ENCODE measurements at places on chromosomes 13 and 19.

- no peak for DNase-seq
These were observed 259.9 kb downstream of the EFNB2 start for GRCh38 chr13:106275446-106276032.

- DNase-seq = no peak
These were observed 26.4 kb downstream of the PTPRS start for GRCh38 chr19:5314012-5314906.

DNA sequence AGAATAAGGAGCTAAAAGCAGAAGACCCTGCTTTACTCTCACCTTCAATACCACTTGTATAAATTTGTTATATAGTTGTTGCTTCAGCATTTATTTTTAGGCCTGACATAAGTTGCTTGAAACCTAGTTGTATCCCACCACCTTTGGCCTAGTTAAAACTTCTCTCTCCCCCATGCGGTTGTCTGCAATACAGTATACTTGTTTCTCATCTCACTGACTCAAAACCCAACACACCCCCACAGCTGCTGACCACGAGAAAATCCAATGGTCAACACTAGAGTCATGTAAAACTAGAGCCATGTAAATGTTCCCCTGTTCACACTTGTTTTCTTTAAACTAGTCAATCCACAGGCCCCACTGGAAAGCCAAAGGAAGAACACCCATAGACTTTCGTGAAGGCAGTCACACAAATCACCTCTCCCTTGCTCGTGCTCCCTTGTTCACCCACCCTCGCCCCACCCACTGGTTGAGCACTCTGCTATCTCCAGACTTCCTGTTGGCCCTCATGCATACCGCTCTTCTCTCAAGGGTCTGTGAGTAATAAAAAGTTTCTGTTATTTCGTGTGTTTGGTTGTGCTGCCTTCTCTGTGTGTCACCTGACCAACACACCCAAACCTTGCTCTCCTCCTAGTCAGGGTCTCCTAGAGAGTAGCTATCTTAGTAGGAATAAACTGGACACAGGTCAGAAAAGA is 12.9 kb upstream of the CCDC169 start:
- DNase-seq = no peak

GRCh38 chr13:22064854-22065620 is 394.2 kb downstream of the FGF9 start:
- no peak for DNase-seq

- DNase-seq = no peak
These were observed 1426.6 kb upstream of the PRR20A start for GRCh38 chr13:55714120-55714519.

DNA sequence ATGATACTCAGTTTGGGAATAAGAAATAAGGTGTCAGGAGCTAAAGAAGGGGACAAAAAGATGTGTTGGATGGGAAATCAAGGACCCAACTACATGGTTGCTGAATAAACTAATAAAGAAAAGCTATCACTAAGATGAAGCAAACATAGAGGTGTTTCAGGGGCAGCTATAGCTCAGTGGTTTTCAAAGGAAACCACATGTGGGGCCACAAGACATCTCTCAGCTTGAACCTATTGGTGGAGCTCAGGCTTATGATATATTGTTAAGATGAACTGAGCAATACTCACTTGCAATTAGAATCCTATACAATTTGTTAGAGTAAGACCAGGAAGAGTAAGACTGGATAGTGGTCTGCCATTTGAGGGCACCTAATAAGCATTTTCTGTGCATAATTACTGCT is 45.1 kb upstream of the SPRY2 start:
- DNase-seq = no peak

DNA sequence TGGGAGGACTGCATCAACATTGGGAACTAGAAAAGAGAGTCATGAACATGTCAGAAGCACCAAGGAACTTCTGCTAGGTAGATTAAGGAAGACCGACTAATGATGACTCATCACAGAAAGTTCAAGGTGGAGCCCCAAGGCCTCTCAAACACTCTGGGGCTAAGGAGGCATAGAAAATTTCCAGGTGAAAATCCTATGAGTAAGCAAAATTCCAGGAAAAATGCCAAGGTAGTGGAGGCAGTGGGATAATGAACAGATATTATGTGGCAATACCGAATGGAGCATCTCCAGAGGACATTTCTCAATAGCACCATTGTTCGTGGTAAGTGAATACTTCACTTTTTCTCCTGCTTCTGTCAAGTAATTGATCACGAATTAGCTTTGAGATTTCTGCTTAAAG is 336.5 kb downstream of the MZT1 start:
- no peak for DNase-seq

DNA sequence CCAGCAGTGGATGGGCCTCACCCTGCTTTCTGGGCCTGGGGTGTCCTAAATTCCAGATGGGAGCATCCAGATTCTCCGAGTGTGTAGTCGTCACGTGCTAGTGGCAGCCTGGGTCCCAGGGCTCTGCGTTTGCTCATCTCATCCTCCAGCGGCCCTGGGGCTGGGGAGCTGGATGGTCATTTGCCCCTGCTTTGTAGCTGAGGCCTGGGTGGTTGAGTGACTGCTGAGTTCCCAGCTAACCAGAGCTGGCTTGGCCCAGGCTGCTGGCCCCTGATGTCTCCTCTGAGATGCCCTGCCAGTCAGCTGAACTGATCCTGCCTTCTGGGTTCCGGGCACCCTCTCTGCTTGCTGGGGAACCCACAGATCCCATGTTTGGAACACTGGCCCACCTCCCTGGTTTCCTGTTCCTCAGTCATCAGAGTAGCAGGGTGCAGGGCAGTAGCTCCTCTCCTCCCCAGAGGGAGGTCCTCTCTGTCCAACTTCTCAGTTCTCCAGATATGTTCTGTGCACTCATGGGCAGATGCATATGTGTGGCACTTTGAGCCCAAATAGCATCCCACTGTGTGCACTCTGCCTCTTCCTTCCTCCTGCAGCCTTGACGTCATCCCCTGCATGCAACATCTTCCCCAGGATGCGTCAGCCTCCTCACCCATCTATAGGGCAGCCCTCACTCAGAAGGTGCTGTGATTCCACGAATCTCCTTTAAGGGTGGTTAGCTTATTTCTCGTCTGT is 22.4 kb upstream of the CRTC1 start:
- no peak for DNase-seq

GRCh38 chr19:51726049-51726448 is 2.3 kb upstream of the HAS1 start:
- peak; percentile 73 for DNase-seq

DNA sequence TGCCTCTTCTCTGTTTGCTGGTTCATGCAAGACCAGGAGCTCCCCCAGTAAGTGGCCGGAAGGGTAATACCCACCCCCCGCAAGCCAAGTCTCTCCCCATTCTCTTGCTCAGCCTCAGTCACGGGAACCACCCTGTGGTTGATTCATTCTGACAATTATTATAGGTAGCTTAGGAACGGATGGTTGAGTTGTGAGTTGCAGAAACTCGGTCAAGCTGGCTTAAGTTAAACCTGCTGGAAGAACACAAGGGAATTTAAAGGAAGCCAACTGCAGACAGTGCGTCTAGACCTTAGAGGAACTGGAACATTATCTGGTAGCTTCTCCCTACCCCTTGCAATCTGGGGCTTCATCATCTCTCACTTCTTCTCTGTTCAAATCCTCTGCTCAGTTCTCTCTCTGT is 8.9 kb downstream of the FPR1 start:
- no peak for DNase-seq

GRCh38 chr13:94343243-94343585 is 136.3 kb downstream of the DCT start:
- DNase-seq = no peak

GRCh38 chr19:14325134-14325533 is 56.1 kb upstream of the ADGRE5 start:
- no peak for DNase-seq

- peak; percentile 82 for DNase-seq
These were observed 100.4 kb downstream of the STK24 start for GRCh38 chr13:98476538-98476966.

- DNase-seq = no peak
These were observed 19.4 kb upstream of the KLF5 start for GRCh38 chr13:73039201-73040108.

DNA sequence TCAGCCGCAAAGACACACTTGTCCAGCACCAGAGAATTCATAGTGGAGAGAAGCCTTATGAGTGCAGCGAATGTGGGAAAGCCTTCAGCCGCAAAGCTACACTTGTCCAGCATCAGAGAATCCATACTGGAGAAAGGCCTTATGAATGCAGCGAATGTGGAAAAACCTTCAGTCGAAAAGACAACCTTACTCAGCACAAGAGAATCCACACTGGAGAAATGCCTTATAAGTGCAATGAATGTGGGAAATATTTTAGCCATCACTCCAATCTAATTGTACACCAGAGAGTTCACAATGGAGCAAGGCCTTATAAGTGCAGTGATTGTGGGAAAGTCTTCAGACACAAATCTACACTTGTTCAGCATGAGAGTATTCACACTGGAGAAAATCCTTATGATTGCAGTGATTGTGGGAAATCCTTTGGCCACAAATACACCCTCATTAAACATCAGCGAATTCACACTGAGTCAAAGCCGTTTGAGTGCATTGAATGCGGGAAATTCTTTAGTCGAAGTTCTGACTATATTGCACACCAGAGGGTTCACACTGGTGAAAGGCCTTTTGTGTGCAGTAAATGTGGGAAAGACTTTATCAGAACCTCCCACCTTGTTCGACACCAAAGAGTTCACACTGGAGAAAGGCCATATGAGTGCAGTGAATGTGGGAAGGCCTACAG is 6.8 kb downstream of the ZNF134 start:
- DNase-seq = no peak

DNA sequence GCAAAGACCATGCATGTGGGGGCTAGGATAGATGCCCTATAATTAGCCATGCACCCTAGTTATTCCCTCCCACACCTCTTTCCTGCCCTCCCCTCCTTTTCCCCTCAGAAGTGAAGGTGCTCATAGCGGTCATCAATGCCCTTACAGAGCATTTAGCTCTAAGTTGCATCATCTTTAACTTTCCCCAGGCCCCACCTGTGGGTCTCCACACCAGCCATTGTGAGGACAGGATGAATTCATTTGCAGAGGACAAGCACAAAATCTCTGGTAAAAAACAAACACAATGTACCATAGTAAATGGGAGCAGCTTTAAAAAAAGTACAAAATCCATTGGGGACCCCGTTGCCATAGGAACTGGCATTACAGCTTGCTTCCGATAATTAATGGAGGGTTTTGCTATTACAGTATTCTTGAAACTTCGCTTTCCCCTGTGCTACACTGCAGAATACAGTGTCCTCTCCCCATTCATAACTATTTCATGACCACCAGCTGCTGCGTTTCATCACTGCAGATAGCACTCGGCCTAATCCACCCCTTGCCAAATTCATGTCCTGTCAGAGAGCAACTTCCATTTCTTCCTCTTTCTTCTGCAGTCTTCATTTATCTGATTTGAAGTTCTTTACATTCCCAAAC is 110.5 kb downstream of the ZDHHC20 start:
- DNase-seq = no peak

- no peak for DNase-seq
These were observed 34.7 kb upstream of the RANBP3 start for GRCh38 chr19:6012426-6013170.

GRCh38 chr13:77752512-77753069 is 55.1 kb downstream of the SLAIN1 start:
- no peak for DNase-seq

GRCh38 chr13:72383646-72384045 is 343.8 kb downstream of the MZT1 start:
- DNase-seq = no peak

- DNase-seq = no peak
These were observed 117.9 kb downstream of the EFNB2 start for GRCh38 chr13:106417467-106418110.

GRCh38 chr19:34353546-34353945 is 11.4 kb upstream of the GPI start:
- DNase-seq = no peak

GRCh38 chr13:110268061-110268460 is 38.9 kb downstream of the COL4A1 start:
- DNase-seq = no peak

DNA sequence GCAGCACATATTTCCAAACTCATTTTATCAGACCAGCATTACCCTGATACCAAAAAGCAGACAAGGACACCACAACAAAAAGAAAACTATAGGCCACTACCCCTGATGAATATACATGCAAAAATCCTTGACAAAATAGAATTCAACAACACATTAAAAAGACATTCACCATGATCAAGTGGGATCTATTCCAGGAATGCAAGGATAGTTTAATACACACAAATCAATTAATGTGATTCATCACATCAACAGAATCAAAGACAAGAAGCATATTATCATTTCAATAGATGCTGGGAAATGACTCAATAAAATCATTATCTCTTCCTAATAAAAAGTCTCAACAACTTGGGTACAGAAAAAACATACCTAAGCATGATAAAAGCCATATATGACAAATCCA is 11.2 kb downstream of the ZNF347 start:
- no peak for DNase-seq

- no peak for DNase-seq
These were observed 9.6 kb downstream of the ZSCAN5C start for GRCh38 chr19:56211718-56212117.

DNA sequence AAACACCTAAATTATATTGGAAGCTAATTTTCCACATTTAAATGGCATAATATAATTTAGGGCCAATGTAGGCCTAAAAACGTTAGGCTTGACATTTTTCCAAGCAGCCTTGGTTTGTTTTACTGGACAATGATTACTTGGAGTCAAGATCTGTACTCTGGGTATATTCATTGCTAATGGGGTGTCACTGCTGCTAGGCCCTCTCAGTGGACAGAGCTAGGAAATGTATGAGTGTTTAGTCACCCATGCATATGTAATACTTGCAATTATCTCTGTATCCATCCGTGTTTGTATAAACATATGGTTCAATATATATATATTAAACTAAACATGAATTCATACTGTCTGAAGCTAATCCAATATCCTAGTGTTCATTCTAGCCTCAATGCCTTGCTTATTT is 598.1 kb downstream of the DCT start:
- no peak for DNase-seq

DNA sequence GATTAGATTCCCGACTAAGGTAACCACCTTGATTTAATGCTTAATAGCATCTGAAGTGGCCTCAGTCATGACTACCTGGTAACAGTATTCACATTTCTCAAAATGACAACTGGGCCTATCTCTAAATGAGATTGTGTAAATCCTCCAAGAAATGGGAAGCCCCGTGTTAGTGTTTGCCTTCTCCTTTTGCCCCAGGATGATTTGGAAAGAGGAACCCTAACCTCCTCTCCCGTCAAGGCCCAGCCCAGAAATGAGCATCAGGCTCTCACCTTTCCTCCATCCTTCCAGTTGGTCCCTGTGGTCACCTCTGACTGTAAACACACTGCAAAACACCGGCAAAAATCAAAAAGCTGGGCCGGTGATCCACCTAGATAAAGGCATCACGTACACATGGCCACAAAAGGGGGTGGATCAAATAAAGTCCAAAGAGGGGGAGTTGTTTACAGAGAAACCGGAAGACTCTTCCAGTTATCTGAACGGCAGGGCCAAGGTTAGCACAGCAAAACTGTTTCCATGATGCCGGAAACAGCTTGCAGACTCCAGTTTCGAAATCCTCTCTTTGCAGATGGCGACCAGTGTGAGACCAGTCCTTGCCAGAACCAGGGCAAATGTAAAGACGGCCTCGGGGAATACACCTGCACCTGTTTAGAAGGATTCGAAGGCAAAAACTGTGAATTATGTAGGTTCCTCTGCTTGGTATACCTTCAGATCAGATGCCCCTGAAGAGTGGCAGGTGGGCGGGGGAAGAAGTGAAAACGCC is 16.4 kb downstream of the F10 start:
- DNase-seq = peak; percentile 4
